ENCODE measurements at places on chromosomes 13 and 19.

- no peak for DNase-seq
Measured at GRCh38 chr19:29836409-29836825, 24.6 kb downstream of the CCNE1 start.

- no peak for DNase-seq
Measured at GRCh38 chr19:4589579-4590410, 30.3 kb upstream of the SEMA6B start.

DNA sequence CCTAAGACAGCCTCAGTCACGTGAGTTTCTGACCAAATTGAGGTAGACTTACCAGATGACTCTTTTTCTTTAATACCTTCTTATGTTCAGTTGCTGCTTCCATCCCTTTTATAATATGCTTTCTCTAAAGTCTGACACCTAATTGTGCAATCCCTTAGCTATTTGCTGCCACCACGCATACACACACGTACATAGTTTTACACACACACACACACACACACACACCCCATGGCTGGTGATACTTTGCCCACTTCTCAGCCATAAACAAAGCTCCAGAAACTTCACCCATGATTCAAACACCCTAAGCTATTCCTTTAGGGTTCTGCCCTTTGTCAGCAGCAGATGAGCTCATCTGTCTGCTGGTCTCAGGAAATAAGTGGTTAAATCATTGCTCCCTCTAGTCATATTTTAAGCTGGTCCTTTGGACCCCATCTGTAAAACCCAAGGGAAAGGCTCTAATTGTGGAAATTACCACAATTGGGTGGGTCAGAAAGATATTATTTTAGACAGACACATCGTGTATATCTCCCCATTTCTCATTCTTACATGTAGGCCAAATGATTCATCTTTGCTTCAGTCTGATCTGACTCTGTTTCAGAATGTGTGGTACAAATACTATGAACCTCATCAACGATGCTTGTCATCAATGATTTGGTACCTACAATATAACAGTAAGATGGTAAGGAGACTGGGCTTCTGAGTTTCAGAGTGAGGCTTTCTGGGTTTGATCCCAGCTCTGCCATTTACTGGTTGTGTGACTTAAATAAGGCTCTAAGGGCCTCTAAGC is 69.2 kb downstream of the NALCN start:
- DNase-seq = no peak

DNA sequence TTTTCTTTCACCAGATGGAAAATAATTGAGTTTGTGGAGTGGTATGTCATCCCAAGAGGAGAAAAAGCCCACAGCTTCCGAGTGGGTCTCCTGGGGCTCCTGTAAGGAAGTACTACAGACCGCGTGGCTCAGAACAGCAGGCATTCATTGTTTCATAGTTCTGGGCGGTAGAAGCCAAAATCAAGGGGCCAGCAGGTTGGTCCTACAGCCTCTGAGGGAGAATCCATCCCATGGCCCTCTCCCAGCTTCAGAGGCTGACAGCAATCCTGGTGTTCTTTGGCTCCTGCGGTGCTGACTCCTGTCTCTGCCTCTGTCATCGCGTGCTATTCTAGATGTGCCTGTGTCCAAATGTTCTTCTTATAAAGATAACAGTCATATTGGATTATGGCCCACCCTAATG is 362.6 kb downstream of the FGF14 start:
- no peak for DNase-seq

- no peak for DNase-seq
Measured at GRCh38 chr13:77810878-77811277, 107.8 kb downstream of the EDNRB start.

DNA sequence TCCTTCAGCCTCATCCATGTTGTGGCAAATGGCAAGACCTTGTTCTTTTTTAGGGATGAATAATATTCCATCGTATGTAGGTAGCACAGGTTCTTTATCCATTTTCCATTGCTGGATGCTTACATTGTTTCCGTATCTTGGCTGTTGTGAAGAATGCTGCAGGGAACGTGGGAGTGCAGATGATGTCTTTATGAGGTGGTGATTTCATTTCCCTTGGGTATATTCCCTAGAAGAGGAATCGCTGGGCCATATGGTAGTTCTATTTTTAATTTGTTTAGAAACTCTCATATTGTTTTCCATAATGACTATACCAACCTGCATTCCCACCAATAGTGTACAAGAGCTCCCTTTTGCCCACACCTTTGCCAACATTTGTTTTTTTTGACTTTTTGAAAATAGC is 186.3 kb upstream of the TMTC4 start:
- no peak for DNase-seq

GRCh38 chr19:16026756-16027155 is 49.5 kb upstream of the TPM4 start:
- no peak for DNase-seq

GRCh38 chr13:52599848-52600603 is 42.2 kb upstream of the HNRNPA1L2 start:
- DNase-seq = no peak

DNA sequence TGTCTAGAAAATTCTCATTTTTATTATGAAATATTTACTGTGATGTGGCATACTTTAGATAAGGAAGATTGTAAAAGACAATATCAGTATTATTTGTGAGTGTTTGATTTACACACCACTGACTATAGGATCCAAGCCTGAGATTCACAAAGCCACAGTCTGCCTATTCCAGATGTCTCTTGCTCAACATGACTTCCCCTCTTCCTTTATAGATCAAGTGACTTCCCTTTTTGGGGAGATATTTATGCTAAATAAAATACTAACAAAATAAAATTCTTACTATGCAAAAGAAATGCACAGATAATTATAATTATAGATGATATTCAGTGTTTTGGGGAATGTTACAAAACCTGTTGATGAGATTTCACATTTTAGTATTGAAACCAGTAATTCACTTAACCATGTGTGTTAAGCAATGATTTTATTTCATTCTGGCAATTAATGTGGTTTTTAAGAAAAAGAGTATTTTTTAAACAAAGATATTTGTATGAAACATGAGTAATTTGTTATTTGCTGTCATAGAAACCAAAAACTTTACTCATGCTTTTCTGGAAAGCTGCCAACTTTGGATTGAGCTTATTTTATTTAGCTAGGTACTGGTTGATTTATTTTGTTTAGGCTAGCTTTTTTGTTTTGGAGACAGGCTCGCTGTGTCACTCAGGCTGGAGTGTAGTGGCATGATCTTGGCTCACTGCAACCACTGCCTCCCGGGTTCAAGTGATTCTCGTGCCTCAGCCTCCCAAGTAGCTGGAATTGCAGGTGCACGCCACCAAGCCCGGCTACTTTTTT is 13.7 kb upstream of the GPR183 start:
- peak; percentile 74 for DNase-seq

DNA sequence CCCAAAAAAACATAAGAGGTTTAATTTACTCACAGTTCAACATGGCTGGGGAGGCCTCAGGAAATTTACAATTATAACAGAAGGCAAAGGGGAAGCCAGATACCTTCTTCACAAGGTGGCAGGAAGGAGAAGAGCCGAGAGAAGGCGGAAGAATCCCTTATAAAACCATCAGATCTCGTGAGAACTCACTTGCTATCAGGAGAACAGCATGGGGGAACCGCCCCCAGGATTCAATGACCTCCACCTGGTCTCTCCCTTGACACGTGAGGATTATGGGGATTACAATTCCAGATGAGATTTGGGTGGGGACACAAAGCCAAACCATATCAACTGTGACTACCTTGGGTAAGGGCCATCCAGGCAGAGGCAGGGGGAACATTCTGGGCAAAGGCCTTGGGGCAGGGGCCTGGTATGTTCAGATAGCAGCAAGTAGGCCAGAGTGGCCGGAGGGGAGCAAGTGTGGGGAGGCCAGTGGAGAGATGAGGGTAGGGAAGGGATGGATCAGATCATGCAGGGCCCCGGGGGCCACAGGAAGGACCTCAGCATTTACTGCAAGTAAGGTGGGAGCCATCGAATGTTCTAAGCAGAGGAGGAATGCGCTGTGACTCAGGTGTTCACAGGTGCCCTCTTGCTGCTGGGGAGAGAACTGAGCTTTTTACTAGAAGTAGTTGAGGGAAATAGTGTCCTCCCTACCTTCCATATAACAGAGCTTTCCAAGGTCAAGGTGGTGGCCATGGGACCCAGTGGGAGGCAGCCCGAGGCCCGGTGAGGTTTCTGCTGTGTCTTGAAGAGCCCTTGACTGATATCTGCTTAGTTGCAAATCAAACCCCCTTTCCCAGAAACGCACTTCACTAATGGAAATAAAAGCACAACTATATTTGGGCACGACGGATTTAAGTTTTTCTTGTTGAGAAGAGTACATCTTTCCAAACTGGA is 18.0 kb downstream of the RAB3D start:
- DNase-seq = no peak

DNA sequence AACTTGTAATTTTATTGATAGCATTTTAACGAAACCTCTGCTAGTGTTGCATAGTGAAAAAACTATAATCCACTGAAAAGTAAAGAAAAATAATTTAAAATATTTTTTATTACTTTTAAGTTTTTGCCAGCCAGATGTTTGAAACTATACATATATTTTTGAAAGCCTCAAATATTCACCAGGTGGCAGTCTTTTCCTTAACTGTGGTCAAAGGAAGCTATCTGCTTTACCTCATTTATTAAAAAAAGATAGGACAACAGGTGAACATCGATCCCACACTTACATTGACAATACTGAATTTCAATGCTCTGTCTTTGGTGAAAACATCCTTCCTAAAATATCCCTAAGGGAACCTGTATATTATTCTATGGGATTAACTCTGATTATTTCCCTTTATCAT is 100.5 kb downstream of the TRPC4 start:
- no peak for DNase-seq

- no peak for DNase-seq
Measured at GRCh38 chr13:98492335-98493041, 84.4 kb downstream of the STK24 start.
